ENCODE measurements at places on chromosomes 5 and 9. TPM values are rescaled to one million over a fixed set of nuclear protein-coding genes. Genes with fewer than 3 reads are reported as not detected.

The ZFP37 gene
- polyA plus RNA-seq = 3.9 TPM

The LCN1 gene
- polyA plus RNA-seq = not detected

The ARL14EPL gene
- 0.19 TPM for polyA plus RNA-seq

The DDX4 gene
- 0.36 TPM for polyA plus RNA-seq

The QRFP gene
- polyA plus RNA-seq = 0.47 TPM

The SPATA31D4 gene
- not detected for polyA plus RNA-seq

The KCTD16 gene
- 0.10 TPM for polyA plus RNA-seq

The SPINK13 gene
- 0.20 TPM for polyA plus RNA-seq

The OBP2B gene
- not detected for polyA plus RNA-seq

The FPGS gene
- 33.4 TPM for polyA plus RNA-seq

The SLC36A2 gene
- 0.34 TPM for polyA plus RNA-seq

The AQP7 gene
- polyA plus RNA-seq = 0.41 TPM

The LSM11 gene
- polyA plus RNA-seq = 10.8 TPM

DNA sequence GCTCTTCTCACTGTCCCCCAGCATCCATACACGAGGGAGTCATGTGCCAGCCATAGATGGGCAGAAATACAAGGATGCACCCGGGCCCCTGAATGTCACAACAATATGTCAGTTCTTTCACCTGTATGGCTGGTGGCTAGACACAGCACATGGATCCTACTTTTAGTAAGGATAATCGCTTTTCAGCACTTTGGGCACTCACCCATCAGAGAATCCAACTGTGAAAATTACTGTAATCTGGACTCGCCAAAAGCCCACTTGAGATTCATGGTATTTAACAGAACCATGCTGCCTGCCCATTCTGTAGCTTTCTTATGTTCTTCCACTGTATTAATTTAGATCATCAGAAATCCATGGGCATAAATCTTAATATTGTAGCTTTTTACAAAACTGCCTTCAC lies 124.8 kb downstream of the FRMD3 start:
- no peak for DNase-seq

GRCh38 chr9:16319646-16320045 lies 550.8 kb downstream of the BNC2 start:
- no peak for DNase-seq

DNA sequence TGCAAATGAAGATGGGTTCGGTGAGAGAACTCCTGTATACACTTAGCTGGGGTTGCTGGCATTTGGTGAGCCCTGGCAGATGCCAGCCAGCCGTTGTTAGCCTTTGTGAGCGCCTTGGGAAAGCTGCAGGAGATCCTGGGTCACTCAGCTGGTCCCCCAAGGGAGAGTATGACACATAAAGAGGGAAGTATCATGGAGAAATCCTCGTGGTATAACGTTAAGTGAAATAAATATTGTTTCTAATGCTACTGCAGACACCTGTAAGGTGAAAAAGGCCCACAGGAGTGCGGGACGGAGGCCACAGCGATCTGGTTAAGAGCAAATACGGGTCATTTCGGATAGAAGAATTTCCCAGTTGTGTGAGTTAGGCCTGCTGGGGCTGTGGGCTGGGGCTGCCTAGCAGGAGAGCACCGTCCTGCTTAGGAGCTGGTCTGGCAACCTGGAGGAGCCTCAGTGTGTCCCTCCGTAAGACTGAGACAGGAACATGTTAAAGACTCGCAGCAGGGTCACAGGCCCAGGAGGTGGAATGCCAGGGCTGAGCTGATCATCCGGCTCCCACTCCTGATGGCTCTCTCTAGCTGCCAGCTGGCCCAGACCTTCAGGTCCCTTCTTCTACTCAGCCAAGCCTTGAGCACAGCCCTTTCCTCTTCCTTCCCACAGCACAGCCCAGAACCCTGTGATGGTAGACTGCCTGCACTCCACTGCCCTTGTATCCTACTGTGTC lies 4.9 kb downstream of the NKX2-5 start:
- DNase-seq = no peak

DNA sequence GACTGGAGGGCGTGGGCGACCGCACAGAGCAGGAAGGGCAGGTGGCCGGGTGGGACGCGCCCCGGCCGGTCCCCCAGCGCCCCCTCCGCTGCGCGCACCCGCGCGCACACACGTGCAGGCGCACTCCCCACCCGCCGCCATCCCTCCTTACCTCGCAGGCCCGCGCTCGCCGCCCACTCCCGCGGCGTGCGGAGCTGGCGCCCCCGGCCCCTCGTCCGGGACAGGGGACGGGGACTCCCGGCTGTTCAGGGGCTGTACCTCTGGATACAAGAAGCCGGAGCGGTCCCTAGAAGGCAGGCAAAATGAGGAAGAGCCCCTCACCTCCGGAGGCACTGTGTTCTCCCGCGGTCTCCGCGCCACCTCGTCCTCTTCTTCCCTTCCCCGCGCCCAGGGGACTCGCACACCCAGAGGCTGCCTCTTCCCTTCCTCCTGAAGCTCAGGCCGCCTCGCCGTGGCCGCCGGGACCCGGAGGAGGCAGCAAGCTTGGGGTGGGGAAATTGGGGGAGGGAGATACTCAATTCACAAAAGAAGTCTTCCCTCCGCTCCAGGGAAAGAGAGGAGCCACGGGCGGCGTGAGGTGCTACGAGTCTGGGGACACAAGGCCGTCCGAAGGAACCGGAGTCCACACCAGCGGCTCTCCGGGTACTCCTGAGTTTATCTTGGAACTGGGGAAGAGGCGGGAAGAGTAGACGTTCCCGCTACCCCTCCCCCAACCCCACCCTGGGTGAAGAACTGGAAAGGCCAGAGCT lies 1.4 kb upstream of the GABRB2 start:
- DNase-seq = no peak

DNA sequence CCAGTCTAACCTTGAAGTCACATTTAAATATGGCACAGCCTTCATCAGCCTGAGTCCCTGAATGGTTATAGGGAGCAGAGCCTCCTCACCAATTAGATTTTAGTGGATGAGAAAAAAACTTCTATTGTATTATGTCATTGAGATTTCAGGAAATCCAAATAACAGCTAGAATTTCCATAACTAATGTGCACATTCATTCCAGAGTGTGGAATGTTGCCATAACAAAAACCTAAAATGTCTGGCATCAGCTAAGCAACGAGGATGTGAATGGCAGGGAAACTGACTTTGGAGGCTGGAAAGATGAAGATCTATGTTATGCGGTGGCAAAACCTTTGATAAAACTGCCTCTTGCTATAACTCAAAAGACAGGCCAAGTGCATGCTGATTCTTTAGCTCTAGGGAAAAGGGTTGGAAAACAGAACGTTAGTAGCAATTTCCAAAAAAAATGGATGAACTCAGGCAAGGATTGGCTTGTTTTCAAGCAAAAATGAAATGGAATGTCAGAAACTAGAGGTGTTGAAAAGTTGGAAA lies 91.3 kb upstream of the NFIB start:
- no peak for DNase-seq

DNA sequence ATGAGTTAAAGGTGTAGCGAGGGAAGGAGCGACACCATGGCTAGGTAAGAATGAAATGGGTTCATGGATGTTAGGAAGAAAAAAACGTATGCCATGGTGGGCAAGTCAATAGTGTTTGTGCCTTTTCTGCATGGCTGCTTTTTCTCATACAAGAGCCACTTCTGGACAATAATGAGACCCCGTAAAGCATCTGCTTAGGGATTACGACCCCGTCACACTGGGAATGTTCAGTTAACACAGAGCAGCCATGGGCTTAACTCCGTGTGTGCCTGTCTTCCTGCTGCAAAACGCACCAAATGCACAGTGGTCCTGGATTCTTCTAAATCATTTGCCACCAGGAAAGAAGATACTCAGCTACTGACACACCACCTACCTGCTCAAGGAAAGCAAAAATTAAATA lies 81.8 kb downstream of the NFIB start:
- DNase-seq = no peak

GRCh38 chr5:27639005-27639612 lies 600.7 kb upstream of the CDH9 start:
- no peak for DNase-seq

- DNase-seq = no peak
Observed at GRCh38 chr5:147734894-147735293, 47.6 kb downstream of the JAKMIP2 start.

GRCh38 chr5:43855452-43855851 lies 252.5 kb downstream of the NNT start:
- DNase-seq = no peak

GRCh38 chr9:124313940-124314339 lies 56.2 kb downstream of the NEK6 start:
- DNase-seq = no peak

GRCh38 chr5:33827885-33828284 lies 63.9 kb downstream of the ADAMTS12 start:
- DNase-seq = no peak
